ENCODE measurements at places on chromosomes 16 and 17. TPM values are rescaled to one million over a fixed set of nuclear protein-coding genes. Genes with fewer than 3 reads are reported as not detected.

GRCh38 chr17:57888311-57889216, 38.7 kb upstream of the MRPS23 start:
- DNase-seq = no peak

GRCh38 chr16:50102051-50102746, 36.4 kb downstream of the HEATR3 start:
- no peak for DNase-seq

DNA sequence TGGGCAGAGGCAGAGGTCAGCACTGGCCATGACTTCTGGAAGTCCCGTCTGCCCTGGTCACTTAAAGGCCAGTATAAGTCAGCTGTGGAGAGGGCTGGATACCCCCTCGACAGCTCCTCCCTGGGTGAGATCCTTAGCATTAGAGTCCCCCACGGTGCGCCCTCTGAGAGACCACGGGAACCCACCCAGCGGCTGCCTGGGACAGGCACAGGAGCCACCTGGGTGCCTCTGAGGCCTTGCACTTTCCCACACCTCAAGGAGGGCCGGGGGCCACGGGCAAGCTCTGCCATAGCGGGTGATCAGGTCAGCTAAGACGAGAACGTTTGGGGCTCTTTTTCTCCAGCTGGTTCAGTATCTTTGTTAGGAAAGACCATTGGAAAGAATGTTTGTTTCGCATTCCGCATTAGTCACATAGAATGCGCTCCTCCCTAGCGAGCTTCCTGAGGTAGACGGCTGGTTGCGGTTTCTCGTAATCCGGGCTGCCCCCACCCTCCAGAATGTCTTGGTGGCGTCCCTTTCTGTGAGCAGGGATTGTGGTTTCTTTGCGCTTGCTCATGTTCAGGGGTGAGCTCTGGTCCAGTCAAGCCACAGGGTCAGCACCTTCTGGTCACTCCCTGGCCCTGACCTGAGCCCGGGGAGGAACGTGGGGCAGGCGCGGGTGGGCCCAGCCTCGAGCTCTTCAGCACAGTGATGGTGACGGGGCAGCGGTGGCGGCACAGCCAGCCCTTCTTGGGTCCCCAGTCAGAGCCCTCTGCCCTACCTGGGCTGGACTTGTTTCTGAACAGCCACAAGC, 25.2 kb downstream of the NME3 start:
- DNase-seq = no peak

- DNase-seq = no peak
These were observed 13.3 kb upstream of the YWHAE start for GRCh38 chr17:1413281-1413791.

DNA sequence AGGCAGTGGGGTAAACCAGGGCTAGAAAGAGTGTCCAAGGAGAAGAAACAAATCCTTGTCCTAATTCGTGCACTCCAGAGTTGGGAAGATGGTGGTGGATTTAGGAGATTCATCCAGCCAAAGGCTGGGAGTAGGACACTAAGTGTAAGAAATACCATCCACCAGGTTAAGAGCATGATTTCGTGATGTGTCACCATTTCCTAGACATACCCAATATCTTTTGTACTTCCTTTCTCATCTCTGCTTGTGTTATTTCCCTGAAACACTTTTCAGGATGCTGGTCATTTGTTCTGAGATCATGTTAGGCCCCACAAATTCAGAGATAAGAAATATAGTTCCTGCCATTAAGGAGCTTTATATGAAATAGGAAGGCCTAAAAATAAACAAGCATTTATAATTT, 106.3 kb upstream of the HLF start:
- DNase-seq = no peak

- no peak for DNase-seq
These were observed 435.3 kb upstream of the ZFHX3 start for GRCh38 chr16:73483076-73483791.

GRCh38 chr16:54277845-54278703, 8.5 kb downstream of the IRX3 start:
- DNase-seq = no peak

DNA sequence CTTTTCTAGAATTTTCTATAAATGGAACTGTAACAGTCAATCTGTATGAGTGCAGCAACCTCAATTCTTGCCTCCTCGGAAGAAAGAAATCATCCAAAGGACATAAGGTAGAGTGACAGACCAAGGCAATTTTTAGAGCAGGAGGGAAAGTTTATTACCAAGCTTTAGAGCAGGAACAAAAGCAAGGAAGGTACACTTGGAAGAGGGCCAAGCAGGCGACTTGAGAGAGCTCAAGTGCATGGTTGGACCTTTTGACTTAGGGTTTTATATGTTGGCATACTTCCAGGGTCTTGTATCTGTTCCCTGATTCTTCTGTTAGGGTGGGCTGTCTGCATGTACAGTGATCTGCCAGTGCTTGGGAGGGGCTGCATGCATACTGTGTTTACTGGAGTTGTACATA, 50.3 kb downstream of the SCNN1G start:
- no peak for DNase-seq

- no peak for DNase-seq
These were observed 439 bp downstream of the TRIM25 start for GRCh38 chr17:56913353-56913866.

DNA sequence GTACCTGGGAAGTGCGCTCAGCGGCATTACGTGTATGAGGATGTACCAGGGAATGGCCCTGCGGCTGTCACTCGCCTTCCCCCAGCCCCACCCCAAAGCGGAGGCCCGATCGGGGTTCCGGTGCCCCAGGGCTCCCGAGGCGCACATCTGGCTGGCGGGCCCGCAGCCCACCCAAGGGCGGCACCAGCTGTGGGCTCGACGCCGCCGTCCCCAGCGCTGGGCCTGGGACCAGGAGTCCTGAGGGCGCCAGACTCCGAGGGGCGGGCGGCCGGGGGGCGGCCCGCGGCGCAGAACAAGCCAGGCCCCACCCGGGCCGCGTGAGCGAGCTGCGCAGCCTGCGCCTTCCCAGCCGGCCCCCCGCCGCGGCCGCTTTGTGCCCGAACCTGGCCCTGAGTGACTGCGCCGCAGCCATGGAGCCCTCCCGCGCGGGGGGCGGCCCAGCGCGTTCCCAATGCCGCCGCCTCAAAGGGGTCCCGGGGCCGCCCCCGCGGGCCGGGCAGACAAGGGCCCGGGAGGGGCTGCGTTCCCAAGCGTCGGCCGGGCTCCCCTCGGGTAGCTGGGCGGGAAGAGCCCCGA, 17.4 kb downstream of the ZNF423 start:
- no peak for DNase-seq

GRCh38 chr17:17626840-17627239, 35.3 kb upstream of the PEMT start:
- no peak for DNase-seq

DNA sequence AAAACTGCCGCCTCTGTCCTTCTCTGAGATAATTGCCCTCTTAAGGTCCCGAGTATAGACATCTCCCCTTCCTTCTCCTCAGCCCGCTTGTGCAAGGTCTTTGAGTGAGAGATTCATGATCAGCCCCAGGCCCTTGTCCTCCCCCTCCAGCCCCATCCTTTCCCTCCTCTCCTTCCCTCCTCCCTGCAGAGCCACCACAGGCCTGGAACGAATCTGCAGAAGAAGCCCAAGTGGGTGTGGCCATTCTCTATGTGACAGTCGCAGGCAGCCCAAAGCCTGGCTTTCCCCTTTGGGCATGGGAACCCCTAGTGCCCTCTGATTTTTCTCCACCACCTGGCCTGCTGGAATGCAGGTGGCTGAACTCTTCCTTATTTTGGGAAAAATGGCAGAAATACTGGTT, 7.2 kb upstream of the NDRG4 start:
- no peak for DNase-seq

The IL34 gene
- not detected for total RNA-seq

The KRTAP3-1 gene
- total RNA-seq = not detected

The AOC3 gene
- 1.2 TPM for total RNA-seq

The RPRML gene
- total RNA-seq = 0.89 TPM

The HIGD1B gene
- not detected for total RNA-seq

The PRAC1 gene
- not detected for total RNA-seq

The TBC1D26 gene
- total RNA-seq = 0.46 TPM
